Thymus (tissue), 14 donors: ENCODE measurements at places on chromosomes 12 and 14. TPM values are rescaled to one million over a fixed set of nuclear protein-coding genes. Genes with fewer than 3 reads are reported as not detected.

Gene ARHGAP5
- total RNA-seq, result 64.1 TPM

Gene DNAI7
- total RNA-seq, result 0.42 TPM

Gene TMEM253
- total RNA-seq, result 0.14 TPM

Gene NRL
- total RNA-seq, result 3.4 TPM

Gene FITM1
- total RNA-seq, result 0.80 TPM

Gene HEATR5A
- total RNA-seq, result 10.9 TPM

Gene SLC38A4
- total RNA-seq, result 1.2 TPM

Gene TMEM106C
- 82.1 TPM for total RNA-seq

Gene GALC
- total RNA-seq, result 12.5 TPM

Gene MIP
- 0.09 TPM for total RNA-seq

Gene NAA25
- total RNA-seq, result 11.4 TPM

Gene DHRS2
- 0.28 TPM for total RNA-seq

Gene LRRC43
- 0.28 TPM for total RNA-seq

Gene DBX2
- total RNA-seq, result under 0.01 TPM

DNA sequence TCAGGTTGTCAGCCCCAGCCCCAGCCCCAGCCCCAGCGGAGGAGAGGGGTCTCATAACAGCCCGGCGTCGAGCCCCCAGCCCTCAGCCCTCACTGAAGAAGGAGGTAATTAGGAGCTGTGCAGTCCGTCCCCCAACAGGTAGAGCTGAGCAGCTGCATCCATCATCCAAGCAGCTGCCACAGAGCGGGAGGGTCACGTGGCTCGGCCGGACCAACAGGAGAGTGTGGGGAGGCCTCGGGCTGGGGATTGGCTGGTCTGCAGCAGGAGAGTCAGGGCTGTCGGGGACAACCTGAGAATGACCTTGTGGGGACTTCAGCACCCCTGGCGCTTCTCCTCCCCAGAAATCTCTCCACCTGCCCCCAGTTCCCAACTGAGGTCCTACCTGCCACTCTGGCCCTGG, 29.6 kb downstream of the SMUG1 start:
- DNase-seq, result no peak

DNA sequence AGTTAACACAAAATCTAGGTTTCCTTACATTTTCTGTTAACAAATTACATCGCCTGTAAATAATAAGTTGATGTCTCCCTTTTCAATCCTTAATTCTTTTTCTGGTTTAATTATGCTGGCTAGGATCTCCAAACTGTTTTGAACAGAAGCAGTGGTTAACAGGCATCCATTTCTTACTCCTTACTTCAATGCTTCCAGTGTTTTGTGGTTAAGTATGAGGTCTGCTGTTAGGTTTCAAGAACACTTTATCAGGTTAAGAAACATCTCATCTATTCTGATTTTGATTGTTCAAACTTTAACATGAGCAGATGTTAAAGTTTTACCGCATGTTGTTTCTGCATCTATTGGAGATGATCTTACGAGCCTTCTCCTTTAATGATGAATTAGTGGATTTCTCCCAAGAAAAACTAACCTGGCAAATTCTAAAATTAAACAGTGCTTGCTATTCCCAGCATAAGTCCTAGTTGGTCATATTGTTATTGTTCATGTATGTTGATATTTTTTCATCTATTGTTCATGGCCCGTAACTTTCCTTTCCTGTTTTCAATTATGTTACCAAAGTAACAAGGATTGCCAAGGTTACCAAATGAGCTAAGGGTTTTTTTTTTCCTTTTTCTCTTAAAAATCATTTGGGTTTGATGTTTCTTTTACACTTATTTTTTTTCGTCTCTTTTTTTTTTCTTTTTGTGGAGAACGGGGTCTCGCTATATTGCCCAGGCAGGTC, 33.4 kb downstream of the POLE start:
- no peak for DNase-seq

- no peak for DNase-seq
Observed at GRCh38 chr12:114672817-114673168, 11.2 kb downstream of the TBX3 start.

- DNase-seq, result no peak
Observed at GRCh38 chr12:111340231-111340630, 28.7 kb downstream of the PHETA1 start.

- no peak for DNase-seq
Observed at GRCh38 chr12:117685110-117685926, 283.5 kb downstream of the KSR2 start.

GRCh38 chr14:60363687-60364086, 114.7 kb downstream of the PPM1A start:
- no peak for DNase-seq

- DNase-seq, result no peak
Observed at GRCh38 chr12:95591731-95592130, 40.5 kb upstream of the USP44 start.

- DNase-seq, result peak; percentile 48
Observed at GRCh38 chr12:104420868-104421267, 35.9 kb upstream of the CHST11 start.

DNA sequence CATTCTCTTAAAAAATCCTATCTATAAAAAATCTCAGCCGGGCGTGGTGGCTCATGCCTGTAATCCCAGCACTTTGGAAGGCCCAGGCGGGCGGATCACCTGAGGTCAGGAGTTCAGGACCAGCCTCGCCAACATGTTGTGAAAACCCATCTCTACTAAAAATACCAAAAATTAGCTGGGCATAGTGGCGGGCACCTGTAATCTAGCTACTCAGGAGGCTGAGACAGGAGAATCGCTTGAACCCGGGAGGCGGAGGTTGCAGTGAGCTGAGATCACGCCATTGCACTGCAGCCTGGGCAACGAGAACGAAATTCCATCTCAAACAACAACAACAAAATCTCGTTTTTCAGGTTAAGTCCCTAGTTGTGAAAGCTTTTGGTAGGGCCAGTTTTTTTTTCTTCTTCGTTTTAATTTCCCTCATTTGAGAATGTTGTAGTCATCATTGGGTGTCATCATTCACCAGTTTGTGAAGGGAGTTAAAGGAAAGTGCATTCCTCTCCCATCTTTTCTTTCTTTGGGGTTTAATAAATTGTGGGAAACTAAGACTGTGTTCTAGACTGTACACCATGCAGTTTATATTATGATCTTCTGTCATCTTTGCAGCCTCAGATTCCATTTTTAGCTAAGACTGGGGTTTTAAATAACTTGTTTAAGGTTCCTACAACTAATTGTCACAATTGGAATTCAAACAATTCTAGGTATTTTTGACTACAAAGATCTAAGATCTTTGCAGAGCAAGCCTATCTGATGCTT, 23.9 kb downstream of the MDM2 start:
- DNase-seq, result no peak

DNA sequence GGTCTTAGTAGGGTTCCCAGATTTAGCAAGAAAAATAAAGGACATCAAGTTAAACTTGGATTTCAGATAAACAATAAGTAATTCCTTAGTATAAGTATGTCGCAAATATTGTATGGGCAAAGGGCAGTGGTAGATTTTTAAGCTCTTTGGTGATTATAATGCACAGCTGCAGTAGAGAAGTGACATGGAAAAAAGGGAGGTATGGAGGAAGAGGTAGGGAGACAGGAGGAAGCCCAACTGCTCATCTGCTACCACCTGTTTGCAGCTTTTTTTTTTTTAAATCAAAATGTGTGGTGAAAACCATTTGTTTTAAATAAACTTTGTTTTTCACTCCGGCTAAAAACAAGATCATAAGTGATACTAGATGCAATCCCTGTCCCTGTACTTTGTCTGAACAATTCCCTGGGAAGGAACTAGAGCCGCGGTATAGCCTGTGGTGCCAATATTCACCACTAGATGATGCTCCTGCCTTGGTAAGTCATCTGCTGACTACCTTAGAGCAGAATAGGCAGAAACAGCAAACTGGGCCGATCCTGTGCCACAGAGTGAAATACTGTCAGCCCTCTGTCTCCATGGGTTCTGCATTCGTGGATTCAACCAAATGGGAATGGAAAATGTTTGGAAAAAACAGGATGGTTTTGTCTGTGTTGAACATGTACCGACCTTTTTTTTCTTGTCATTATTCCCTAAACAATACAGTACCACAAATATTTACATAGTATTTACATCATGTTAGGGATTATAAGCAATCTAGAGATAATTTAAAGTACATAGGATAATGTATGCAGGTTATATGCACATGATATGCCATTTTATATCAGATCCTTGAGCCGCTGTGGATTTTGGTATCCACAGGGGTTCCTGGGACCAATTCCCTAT, 62.4 kb upstream of the PLBD1 start:
- peak; percentile 43 for DNase-seq

DNA sequence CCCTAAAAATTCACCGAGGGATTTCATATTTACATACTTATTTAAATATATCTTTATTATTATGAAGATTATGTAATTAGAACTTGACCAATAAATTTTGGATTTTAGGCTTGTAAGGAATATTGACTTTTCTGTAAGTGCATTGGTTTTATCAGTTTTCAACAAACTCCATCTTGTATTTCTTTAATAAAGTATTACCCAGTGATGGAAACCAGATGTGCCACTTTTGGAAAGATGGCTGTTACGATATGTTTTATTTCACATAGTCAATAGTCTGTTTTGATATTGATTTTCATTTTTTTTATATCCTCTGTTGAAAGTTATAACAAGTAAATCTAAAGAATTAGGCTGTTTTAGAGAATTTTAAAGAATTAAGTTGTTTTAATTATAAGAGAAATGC, 1.8 kb downstream of the MON2 start:
- no peak for DNase-seq

DNA sequence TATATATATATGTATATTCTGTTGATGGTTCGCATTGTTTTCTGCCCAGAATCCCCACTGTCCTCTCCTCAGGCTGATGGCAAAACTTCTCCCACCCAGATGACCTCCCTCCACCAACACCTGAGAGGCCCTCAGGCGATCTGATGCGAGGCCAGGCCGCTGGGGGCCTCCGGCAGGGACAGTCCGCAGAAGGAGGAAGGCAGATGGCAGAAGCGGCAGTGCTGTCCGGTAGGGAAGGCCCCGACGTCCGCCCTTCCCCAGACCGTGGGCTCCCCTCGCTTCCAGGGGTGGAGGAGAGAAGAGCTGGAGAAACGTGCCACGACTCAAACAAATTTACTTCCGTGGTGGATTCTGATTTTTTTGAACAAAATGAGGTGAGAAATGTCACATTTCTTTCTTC, 178.3 kb upstream of the RGS6 start:
- no peak for DNase-seq

DNA sequence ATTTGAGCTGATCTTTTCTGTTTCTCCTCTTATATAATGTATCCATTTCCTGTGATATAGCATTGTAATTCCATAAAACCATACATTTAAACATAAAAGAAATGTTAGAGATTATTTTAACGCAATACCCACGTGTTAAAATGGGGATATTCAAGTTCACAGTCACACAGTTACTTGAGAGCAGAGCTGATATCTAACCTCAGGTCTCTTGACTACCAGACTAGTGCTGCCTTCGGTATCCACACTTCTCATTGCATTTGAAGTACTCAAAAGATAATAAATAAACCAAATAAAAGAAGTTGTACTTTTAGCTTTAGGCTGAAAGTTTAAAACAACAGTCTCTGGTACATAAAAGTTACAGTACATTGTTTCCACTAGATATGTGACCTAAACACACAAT, 2.9 kb downstream of the CLECL1 start:
- DNase-seq, result no peak

DNA sequence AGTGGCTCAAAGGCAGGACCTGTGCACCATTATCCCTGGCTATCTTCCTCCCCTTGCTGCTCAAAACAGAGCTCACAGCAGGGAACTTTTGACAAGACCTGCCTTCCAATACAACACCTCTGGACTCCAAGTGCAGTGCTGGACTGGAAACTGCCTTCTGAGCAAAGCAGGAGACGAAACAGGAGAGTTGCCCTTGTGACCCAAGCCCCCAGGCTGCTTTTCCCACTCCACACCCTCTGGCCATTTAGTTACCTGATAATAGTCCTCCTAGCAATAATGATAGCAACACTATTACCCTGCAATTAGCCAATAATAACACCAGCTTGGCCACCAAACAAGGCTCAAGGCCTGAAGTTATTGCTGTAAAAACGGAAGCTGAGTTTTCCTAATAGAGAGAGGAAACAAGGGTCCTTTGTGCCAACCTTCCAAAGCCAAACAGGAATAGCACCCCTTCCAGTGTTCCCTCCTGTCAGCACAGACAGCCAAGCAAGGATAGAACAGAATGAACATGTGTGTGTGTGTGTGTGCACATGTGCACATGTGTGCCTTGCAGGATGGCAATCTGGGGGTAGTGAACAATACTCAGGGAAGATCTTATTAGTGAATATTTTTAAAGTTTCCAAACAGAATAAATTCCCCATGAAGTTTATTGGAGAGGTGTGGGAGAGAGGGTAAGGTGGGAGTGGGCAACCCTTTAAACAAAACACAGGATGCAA, 9.2 kb upstream of the KRT73 start:
- no peak for DNase-seq

DNA sequence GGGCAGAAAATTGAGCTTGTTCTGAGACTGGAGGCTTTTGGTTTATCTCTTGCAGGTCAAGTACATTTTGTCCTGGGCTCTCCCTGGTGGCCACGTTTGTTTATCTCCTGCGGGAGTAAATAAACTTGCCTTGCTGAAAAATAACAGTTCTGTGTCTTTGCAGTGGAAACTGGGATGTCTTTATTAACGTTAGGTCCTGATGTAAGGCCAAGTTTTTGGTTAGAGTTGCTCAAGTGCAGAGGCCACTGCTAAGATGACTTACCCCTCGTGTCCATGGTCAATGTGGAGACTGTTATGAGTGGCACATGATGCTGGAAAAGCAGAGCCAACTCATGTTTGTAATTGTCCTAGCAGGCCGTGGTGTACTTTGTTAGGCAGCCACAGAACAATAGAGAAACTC, 3.8 kb downstream of the PTPN11 start:
- no peak for DNase-seq

DNA sequence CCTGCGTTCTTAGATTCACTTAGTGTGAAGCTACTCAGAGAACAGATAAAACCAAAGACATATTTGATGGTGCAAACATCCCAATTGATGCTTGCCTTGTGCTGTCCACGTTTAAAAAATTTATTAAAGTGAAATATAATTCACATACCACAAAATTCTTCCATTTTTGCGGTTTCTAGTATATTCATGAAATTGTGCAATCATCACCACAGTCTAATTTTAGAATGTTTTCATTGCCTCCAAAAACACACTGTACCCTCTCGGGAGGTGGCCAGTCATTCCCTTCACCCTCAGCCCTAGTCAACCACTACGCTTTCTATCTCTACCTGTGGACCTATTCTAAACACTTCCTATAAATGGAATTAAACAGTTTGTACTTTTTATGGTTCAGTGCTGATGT, 1109.2 kb downstream of the FLRT2 start:
- DNase-seq, result no peak

DNA sequence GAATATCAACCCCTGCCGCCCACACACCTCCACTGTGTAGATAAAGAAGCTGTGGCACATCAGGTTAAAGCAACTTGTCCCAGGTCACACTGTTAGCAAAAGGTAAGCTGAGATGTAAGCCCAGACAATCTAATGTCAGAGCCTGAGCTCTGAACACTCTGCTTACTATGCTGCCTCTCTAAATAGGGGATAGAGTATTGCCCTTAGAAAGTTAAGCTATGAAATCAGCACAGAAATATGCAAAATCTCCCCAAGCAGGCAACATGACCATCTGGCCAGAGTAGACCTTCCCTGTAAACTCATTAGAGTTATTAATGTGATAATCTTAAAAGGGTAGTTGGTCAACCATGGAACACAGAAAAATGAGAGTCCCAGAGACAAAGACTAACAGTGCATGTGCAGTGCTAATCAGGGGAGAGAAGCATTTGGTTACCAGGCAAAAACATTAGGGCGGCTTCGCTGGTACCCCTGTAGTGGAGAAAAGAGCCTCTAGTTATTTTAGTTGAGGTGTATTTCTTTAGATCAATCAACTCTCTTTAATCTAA, 171.0 kb downstream of the BTG1 start:
- no peak for DNase-seq

GRCh38 chr12:72110937-72111650, 161.1 kb upstream of the TRHDE start:
- DNase-seq, result no peak

- DNase-seq, result no peak
Observed at GRCh38 chr14:33350366-33350990, 411.8 kb downstream of the NPAS3 start.
